HCEC 1CT (cell line): ENCODE measurements at places on chromosomes 2 and 18.

DNA sequence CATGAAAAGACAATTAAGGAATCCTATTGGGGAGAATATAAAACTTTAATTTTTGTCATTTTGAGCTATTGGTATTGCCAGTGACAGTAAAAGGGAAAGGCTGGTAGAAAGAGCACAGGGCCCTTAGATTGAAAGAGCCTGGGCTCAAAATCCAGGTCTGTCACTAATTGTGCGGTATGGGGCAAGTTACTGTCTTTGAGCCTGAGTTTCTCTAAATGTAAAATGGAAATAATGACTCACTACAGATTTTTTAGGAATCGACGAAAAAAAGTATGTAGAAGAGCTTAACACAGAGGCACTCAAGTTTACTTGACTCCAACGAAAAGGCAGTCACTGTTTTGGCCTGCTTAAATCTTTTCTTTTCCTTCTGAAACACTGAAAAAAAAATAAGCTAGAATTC lies 7.0 kb downstream of the NDUFV2 start:
- DNase-seq: peak; percentile 65

DNA sequence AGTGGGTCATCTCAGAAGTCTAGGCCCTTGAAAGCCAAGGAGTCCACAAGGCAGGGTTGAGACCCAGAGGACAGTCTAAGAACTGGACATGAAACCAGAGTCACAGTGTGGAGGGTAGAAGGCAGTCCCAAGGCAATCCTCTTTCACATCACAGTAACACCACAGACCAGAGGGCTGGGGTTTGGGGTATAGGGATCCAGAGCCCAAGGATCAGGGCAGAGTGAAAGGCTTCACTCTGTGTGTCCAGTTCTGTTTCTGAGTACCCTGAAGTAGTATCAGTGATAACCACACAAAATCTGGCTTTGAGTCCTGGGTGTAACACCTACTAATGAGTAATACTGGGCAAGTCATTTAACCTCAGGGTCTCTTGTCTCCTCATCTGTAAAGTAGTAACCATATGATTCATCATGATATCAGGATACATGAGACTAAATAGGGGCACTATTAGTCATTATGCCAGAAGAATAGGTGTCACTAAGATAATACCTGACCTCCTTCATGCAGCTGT lies 91.0 kb downstream of the ICA1L start:
- DNase-seq: peak; percentile 85

DNA sequence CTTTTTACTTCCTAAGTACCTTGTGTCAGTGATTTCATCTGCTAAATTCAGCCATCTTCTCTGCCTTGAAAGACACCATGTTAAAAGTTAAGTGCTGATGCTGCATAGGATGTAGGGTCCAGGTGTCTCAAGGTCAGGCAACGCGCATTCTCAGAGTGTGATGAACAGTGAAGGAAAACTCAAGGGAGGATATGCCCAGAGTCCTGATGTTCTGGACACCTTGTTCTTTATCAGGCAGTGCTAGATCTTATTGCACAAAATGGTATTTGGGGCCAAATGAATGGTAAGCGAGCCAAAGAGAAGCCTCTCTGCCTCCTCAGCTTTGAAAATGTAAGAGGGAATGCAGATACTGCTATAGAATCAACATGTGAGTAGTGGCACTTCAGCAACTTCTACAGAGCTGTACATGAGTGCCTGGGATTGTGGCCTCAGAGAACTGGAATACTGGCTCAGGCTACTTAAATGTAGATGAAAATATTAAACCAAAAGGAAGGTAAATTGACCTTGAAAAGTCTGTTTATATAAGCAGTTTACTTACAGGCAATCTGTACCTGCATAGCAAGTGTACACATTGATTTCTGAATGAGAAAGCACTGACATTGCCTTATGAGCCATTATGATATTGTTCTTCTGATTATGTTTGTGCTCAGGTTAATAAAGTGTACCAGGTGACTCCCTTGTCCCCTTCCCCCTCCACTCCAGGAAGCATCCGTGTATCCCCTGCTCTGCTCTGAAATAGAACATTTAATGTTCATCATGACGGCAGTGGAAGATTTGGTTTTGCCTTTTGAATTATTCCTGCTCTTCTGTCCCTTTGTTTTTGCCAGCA lies 86.7 kb upstream of the RANBP2 start:
- DNase-seq: no peak

DNA sequence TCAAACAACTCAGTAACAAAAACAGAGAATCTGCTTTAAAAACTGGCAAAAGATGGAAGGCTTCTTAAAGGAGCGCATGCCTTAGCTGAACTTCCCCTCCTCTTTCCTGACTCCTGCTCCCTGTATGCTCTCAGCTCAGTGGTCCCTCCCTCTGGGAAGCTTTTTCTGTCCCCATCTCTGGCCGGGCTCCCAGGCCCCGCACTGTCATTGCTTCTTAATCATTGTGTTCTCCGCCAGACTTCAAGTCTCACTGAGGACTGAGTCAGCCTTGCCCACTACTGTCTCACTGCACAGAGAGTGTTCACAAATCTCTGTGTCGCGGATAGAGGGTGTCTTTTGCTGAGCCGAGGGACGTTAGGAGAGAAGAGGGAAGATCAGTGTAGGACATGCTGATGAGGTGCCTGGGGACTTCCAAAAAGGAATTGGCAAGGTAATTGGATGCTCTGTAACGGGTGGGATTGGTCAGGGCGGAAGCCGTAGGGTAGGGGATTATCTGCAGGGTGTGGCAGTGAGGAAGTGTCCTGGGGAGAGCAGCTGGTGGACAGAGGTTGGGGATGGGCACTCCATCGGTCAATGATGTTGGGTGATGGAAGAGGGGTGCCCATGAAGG lies 16.2 kb downstream of the TOGARAM2 start:
- DNase-seq: no peak

DNA sequence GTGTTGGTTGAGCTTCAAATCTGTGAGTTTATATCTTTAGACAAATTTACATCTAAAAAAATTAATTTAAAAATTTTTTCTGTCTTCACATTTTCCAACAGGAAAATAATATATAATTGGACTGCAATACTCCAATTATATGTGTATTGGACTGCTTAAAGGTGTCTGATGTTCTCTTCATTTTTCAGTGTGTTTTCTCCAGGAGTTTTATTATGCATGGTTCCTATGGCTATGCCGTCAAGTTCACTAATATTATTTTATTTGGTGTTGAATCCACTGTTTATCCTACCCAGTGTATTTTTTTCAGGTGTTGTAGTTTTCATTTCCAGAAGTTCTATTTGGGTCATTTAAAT lies 62.1 kb upstream of the CTLA4 start:
- DNase-seq: no peak

- DNase-seq: no peak
Measured at GRCh38 chr2:16507655-16508489, 157.8 kb downstream of the CYRIA start.

DNA sequence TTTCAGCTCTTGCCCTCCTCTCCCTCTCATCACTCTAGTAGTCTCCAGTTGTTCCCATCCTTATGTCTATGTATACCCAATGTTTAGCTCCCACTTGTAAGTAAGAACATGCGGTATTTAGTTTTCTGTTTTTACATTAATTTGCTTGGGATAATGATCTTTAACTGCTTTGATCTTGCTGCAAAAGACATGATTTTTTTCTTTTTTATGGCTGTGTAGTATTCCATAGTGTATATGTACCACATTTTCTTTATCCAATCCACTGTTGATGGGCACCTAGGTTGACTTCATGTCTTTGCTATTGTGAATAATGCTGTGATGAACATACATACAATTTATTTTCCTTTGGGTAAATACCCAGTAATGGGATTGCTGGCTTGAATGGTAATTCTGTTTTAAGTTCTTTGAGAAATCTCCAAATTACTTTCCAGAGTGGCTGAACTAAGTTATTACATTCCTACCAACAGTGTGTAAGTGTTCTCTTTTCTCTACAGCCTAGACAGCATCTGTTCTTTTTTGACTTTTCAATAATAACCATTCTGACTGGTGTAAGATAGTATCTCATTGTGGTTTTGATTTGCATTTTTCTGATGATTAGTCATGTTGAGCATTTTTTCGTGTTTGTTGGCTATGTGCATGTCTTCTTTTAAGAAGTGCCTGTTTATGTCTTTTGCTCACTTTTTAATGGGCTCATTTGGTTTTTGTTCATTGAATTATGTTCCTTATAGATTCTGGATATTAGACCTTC lies 179.6 kb upstream of the SLC39A10 start:
- DNase-seq: peak; percentile 81

DNA sequence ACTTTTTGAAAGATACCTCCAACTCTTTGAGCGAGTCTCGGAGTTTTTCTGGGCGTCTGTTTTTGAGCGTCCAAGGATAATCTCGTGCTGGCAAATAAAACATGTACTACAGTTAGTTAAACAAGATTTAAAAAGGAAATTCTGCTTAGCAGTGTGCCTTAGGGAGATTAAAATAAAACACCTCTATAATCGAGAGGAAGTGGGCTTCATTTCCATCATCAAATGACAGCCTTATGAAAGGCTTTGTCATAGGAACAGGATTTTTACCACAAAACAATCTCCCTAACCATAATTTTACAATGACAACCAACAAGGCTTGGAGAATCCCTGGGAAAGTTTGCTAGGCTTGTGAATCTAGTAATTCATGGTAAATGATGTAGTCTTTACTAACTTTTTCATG lies 103.4 kb downstream of the WDPCP start:
- no peak for DNase-seq

- DNase-seq: no peak
Measured at GRCh38 chr2:141187075-141187439, 943.8 kb downstream of the LRP1B start.

DNA sequence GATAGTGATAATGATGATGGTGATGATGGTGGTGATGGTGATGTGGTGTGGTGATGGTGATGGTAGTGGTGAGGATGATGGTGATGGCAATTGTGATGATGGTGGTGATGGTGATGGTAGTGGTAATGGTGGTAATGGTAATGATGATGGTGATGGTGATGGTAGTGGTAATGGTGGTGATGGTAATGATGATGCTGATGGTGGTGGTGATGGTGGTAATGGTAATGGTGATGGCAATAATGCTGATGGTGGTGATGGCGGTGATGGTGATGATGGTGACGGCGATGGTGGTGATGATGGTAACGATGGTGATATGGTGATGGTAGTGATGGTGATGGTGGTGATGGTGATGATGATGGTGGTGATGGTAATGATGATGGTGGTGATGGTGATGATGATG lies 45.0 kb downstream of the ALK start:
- DNase-seq: no peak

- DNase-seq: no peak
Measured at GRCh38 chr2:37389395-37389794, 45.0 kb downstream of the QPCT start.

GRCh38 chr2:195017890-195018289 lies 639.1 kb upstream of the SLC39A10 start:
- peak; percentile 11 for DNase-seq

DNA sequence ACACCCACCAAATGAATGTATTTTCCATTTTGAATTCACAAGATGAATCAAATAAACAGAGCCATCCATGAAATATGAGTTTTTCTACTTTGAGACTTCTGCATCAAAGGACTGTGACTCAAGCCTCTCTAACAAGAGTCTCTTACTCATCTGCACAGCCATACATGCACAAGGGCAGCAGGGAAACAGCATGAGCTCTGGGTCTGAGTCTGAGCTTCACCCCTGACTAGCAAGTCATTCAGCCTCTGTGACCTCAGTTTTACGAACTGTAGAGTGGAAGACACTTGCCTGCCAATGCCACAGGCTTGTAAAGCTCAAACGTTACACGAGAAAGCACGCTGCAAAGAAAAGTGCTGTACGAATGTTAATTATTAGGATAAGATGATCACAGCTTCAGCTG lies 42.9 kb downstream of the MREG start:
- DNase-seq: peak; percentile 42

DNA sequence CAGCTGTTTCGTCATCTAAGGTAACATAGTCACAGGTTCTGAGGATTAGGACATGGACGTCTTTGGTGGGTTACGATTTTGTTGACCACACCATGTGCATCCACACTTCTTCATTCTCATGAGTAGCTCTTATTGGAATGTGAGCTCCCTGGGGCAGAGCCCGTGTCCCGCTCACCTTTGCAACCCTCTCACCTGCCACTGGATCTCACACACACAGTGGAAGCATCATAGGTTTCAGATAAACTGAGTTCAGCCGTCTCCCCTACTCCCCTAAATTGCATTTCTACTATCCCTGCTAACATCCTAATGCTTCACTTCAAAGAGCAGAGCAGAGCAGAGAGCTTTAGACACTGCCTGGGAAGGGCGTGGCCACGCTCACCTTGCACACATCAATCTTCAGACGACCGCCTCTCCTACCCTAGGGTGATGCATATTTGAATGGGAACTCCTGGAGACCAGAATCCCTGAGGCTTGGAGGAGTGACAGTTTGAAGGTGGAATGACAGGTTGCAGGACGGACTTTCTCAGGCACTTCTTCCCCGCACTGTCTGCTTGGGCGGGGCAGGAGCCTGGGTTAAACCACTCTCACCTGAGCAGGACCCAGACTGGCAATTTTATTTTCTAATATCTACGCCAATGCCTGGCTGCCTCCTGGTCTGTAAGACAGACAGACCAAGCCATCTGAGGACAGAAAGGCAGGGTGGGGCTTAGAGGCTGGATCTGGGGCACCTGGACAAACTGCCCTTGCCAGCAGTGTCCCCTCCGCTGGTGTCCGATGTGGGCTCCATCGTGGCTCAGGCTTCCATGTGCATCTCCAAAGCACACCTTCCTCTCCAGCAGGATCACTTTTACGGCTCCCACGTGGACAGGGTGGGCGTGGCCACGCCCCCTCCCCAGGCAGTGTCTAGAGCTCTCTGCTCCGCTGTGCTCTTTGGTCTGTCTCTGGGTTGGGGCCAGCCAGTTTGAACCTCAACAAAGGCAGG lies 229.5 kb upstream of the COPS8 start:
- no peak for DNase-seq

DNA sequence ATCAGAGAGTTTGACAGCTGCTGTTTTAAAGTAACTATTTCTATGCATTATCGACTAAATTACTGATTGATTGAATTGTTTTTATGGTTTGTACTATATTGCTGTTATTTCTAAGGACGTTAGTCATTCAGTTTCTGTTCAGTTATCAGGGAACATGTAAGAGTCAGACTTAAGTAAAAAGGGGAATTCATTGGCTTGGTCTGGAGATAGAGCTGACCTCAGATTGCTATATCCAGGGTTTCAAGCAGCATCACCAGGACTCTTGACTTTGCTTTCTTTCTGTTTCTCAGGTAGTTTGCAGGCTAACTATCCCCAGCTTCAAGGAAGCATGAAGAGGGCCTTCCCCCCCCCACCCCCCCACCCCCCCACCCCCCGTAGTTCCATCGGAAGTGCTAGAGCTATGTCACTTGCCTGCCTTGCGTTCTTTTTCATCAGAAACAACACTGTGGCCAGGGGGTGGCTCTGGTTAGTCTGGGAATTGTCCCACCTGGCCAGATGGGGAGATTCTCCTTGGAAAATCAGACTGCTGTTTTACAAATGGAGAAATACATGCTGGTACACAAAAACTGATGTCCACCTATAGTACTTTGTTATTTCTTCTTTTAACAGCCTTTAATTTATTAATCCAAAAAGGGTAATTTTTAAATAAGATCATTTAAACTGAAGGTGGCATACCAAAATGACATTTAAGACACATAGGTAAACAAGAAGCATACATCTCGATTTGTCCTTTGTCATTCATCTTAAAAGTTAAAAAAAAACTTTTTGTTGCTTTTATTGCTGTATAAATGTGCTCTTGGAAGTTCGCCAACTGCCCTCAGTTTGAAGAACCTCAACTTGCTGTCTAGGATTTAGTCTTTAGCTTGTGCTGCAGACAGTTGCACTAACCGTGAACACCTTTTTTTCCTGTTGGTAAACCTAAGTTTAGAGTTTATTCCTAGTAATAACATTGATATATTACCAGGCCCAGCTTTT lies 9.4 kb downstream of the SMAD4 start:
- DNase-seq: no peak

- no peak for DNase-seq
Measured at GRCh38 chr2:174280596-174280995, 32.3 kb upstream of the OLA1 start.
